Hematopoietic multipotent progenitor cell treated with erythropoietin and hydrocortisone succinate and interleukin-3 and kit ligand, for 6 days (in vitro differentiated cells): ENCODE measurements at places on chromosomes 7 and 10.

DNA sequence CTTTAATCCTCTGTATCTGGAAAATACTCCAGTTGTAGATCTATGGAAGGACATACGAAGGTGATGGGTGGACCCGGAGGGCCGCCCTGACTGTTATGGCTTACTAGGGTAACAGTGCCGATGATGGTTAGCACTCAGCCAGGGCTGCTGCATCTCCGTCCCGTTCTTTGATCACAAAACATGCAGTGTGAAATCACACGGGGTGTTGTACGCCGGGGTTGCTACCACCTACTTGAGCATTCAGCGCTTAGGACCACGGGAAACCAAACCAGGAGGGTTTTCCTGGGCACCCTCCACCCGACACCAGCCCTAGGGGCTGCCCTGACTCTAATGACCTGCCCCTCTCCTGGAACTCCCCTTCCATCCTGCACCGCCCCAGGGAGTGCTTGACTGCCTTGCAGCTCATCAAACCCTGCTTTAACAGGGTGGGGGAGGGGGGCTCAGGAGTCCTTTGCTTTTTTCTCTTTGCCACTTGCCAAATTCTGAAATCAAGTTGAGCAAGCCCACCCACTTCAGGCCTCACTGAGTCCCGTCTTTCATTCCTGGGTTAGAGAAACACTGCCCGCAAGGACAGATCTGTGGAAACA, 20.4 kb downstream of the ZNF775 start:
- no peak for DNase-seq

- peak; percentile 19 for DNase-seq
These were observed 65.3 kb upstream of the ARID5B start for GRCh38 chr10:61835946-61836887.

DNA sequence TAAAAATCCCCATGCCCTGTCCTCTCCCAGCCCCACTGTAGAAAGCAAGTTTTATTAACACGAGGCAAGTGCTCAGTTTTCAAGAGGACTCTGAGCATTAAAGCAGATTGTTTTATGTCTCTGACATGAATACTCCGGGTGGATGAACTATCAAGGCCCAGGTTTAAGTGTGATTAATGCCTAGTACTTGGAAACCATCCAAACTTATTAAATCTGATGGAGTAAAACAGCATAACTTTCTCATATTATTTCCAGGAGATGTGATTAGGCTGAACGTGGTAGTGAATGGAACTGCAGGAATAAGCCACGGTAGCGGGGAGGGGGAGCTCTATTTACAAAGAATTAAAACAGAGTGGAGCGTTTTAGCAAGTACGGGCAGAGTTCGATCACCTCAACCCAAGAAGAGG, 144.2 kb upstream of the RNF32 start:
- no peak for DNase-seq

DNA sequence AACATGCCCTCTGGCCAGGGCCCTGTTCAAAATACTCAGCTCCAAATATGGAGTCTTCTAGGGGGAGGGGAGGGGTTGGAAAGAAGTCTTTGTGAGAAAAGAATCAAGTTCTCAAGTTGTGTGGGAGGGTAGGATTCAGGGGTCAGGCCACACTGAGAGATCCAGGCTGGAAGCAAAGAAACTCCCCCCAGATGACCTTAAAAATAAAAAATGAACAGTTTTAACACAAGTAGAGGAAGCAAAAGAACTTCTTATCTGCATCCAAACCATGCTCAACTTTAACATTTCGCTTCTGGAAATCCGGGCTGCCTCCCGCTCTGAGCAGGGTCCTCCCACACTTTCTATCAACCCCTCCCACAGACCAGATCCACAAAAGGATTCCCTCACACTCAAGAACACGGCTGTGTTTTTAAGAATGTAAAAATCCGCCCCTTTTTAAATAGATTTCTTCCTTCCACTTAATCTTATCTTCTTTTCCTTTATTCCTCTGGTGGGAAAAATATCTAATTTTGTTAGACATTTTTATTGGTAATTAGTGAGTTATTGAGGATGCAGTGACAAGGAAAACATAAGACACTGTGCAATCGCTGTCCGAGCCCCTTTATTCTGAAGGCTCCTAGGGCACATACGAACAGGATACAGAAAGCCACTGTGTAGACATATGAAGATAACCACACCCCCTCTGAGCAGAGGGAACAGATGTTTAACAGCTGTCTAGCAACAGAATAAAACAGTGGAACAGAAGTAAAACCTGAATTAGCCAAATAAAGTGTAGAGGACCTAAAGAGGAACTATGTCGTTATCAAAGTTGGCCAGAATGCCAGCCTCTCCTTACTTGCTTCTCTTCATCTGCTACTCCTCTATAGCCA, 43.8 kb downstream of the CYTH3 start:
- DNase-seq = peak; percentile 94

DNA sequence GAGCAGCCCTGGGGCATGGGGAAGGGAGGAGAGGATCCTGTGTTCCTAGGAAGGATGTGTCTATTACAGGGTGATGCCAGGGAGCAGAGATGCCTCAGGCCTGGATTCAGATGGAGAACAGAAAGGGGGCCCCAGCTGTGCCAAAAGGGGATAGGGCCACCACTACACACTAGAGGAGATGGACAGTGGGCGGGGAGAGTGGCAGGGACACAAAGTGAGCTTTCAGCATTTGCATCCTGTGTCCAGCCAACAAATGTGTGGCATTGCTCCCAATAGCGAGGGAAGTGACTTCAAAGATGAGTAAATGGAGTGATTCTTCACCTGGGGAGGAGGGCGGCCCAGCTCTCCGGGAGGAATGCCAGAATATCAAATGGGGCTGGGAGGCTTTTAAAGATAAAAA, 64.9 kb upstream of the WAPL start:
- no peak for DNase-seq

GRCh38 chr7:90411510-90411909, 8.2 kb downstream of the CLDN12 start:
- no peak for DNase-seq

DNA sequence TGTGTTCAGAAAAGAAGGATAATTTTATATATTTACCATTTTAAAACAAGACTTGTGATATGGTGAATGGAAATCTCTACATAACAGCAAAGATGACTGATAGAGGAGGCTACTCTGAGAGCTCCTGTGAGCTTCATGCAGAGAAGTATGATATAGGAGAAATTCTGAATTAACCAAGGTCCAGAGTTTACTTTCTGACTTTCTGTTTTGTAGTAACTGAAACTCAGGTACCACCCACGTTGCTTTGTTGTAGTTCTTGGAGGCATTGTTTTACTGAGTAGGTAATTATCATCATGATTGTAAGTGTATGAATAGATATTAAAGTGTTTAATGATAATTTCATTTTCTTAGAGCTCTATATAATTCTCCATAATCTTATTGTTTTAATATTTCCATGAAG, 18.0 kb upstream of the SFR1 start:
- no peak for DNase-seq

DNA sequence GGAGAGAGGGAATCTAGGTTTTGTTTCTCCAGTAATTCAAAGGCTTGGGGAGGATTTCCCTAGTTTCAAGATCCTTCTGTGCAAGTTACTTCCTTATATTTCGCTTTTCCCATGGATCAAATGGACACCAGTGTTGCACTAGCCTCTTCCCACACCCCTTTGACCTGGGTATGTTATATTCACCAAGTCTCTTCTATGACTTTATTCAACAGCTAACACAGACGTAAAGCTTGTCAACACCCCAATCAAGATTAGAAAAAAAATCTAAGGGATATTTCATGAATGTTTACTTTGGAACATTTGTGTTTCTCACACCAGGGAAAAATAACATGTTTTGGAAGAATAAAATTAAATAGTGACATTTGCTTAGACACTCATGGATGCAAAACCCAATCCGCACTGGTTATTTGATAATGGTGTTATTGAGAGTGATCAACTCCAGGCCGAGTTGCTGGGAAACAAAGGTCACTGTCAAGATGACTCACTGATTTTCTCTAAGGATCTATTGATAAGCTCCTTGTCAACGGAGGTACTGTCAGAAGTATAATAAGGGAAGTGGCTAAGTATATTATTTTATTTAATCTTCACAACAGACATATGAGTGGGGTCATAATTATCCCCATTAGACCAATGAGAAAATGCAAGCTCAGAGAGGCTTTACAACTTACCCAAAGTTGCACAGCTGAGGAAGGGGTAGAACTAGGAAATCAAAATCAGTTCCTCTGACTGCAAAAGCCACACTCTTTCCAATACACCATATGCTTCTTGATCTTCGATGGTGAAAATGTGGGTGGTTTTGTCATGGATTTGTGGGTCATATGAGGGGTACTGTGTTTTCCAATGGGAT, 52.2 kb downstream of the CREB3L2 start:
- DNase-seq = no peak

DNA sequence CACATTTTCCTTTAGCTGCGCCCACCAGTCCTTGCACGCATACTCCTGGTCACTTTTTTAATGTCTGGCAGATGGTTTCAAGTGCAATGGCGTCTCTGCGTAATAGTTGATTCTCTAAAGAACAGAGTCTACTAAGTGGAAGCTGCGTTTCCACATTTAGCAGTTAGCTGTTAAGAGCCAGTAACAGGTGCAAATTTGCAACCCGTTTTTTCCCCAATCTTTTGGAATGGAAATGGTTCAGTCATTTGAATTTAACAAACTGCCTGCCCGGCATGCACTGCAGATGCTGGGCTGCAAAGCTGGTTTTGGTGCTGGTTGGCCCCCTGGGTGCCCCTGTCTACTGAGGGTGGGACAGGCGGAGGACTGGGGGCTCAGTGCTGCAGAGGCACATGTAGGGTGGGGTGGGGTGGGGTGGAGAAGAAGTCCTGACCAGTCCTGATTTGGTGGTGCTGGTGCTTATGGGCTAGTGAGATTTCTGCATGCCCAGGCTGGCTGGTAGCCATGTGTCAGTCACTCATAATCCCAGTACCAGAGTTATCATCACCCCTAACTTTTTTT, 43.9 kb downstream of the CUX1 start:
- DNase-seq = peak; percentile 32

GRCh38 chr7:1418505-1419309, 40.6 kb downstream of the MICALL2 start:
- peak; percentile 57 for DNase-seq

- DNase-seq = no peak
These were observed 31.2 kb downstream of the CFAP46 start for GRCh38 chr10:132910901-132911785.

DNA sequence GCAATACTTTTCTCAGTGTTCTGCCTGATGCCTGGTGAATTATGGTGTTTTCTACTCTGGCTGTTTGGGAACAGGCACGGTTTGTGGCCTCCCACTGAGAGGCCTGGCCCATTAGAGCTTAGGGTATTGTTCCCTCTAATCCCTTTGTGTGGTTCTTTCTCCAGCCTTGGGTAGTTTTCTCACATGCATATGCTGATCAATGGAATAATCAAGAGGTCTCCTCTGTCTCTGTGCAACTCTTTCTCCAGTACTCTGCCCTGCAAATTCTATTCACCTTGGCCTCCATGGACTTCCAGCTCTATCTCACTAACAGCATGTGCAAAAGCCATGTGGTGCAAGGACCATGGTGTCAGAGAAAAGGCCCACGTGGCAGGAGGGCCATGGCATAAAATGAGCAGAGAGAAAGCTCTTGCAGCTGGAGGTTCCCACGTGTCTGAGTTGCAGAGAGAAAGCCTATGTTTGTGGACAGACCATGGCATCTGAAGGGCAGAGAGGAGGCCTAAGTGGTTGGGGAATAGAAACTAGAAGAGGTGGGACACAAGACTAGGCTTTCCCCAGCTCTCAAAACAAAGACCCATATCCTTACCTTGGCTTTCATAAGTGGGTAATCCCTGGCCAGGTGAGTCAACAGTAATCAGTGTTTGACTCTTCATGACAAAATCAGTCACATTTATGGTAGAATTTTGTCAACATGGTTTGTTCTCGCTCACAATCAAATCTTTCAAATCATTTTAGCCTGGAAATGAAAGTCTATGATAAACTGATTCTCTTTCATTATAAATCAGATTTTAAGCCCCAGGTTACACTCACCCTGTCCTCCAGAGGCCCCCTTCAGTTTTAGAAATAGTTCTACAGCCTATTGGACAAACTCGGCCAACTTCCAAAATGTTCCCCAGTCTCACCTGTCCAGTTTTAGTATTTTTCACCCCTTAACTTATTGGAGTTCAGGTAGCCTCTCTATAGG, 17.3 kb downstream of the OPALIN start:
- no peak for DNase-seq

DNA sequence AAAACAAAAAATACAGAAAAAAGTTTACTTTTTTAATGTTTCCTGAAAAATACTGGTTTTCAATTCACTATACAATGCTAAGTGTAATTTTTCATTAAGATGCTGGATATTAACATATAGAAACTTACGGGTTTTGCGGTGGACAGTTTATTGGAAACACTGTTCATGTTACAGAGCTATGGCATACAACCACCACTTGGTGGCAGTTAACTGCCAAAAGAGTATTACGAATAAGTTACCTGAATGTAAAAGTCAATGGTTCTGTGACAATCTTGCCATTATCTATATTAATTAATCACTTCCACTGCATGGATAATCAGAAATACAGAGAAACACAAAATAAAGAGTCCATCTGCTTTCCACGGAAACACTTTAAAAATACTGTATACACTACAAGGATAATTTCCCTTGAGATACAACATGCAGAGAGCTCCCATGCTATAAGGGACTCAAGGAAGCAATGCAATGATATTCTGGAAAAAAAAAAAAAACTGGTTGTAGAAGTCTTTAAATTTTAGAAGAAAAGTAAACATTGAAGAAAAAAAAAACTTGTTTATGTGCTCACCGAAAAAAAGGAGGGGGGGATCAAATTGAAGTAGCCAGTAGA, 97.0 kb downstream of the TPK1 start:
- DNase-seq = peak; percentile 64

- DNase-seq = no peak
These were observed 193.1 kb downstream of the EBF3 start for GRCh38 chr10:129771024-129771423.

- DNase-seq = no peak
These were observed 88.8 kb downstream of the GPR85 start for GRCh38 chr7:112997831-112998230.

- no peak for DNase-seq
These were observed 98.4 kb downstream of the VOPP1 start for GRCh38 chr7:55473932-55474331.

- DNase-seq = no peak
These were observed 6.6 kb downstream of the ANK3 start for GRCh38 chr10:60382946-60383681.

DNA sequence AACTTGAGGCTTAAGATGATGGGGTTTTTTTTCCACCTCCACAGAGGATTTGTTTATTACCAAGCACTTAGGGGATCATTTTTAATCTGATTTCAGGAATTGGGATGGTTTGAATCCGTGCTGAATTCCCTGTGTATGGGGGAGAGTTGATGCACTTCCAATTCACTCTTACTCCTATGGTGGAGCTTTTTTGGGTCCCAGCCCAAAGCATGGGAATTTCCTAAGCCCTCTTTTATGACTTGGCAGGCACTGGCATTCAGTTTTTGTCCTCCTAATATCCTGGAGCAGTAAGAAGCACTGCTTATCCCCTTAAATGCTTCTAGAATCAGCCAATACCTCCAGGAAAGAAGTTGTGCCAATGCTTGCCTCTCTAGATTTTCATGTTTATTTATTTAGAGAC, 78.7 kb downstream of the HYCC1 start:
- no peak for DNase-seq

- DNase-seq = no peak
These were observed 294.3 kb upstream of the PFKP start for GRCh38 chr10:2772816-2773631.

- peak; percentile 39 for DNase-seq
These were observed 930 bp downstream of the GIMAP6 start for GRCh38 chr7:150631084-150631826.

GRCh38 chr10:43653746-43654145, 5.1 kb upstream of the ZNF32 start:
- no peak for DNase-seq

- DNase-seq = peak; percentile 89
These were observed 5.5 kb downstream of the CREB3L2 start for GRCh38 chr7:137996386-137996851.
